Jurkat, Clone E6-1 (cell line): ENCODE measurements at places on chromosomes 11 and 22.

- DNase-seq = no peak
Measured at GRCh38 chr11:123461164-123461563, 31.1 kb downstream of the GRAMD1B start.

GRCh38 chr11:611001-611996 lies 4.5 kb downstream of the IRF7 start:
- DNase-seq = no peak

- no peak for DNase-seq
Measured at GRCh38 chr11:68263444-68264035, 8.2 kb downstream of the C11orf24 start.

- no peak for DNase-seq
Measured at GRCh38 chr11:92397221-92397755, 172.7 kb downstream of the FAT3 start.

DNA sequence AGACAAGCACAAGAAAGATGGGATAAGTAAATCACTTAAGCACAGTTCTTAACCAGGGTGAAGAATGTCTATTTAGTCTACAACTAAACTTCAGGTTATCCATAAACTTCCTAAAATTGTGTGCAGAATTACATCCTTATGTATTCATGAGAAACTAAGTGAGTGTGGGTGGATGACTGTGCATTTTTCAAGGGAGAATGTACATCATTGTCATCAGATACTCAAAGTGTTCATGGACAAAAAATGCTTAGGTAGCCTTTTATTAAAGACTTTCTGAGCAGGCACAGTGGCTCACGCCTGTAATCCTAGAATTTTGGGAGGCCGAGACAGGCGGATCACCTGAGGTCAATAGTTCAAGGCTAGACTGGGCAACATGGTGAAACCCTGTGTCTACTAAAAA lies 2023.8 kb downstream of the LRRC4C start:
- no peak for DNase-seq

GRCh38 chr11:2892215-2892966 lies 6.8 kb upstream of the CDKN1C start:
- peak; percentile 88 for DNase-seq

DNA sequence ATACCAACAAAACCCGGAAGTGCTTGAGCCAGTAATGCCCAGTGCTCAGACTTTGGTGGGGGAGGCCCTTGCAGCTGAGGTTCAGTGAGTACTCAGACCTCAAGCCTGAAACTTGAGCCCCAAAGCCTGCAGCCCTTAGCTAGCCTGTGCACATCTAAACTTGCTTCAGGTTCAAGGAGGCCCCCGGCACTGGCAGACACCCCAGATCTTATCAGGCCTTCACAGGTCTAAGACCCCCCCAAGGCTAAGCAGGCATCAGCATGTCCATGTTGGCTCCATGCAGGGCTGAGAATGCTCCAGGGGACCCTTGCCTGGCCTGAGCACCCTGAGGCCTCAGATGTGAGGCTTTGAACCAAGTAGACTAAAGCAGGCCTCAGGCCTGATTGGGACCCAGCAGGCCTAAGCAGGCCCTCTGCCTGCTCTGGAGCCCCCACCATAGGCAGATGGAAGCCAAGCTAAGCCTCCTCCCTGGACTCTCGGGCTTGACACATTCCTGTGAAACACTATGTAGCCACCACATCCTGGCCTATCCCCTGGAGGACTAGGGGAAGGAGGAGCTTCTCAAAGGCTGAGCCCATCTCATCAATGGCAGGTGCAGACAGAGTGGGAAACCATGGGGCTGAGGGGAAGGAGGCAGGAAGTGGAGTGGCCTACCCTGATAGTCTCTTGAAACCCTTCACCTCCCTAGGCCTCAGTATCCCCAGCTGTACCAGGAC lies 1.2 kb upstream of the CASTOR1 start:
- peak; percentile 90 for DNase-seq

DNA sequence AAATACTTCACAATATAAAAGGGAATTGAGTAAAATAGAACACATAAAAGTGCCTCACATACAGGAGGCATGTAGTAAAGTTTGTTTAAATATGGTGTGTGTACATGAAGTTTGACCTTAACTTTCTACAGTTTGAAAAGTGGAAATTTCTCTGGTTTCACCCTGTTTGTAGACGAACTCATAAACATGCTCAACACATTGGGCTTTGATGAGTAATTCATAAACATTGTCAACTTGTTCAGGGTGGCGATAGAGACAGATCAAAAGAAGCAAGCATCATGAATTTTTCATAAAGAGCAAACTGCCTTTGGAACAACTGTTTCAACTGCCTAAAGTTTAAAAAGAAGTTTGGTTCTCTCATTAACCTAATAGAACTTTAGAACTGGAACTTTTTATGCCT lies 9.1 kb downstream of the SLN start:
- no peak for DNase-seq

DNA sequence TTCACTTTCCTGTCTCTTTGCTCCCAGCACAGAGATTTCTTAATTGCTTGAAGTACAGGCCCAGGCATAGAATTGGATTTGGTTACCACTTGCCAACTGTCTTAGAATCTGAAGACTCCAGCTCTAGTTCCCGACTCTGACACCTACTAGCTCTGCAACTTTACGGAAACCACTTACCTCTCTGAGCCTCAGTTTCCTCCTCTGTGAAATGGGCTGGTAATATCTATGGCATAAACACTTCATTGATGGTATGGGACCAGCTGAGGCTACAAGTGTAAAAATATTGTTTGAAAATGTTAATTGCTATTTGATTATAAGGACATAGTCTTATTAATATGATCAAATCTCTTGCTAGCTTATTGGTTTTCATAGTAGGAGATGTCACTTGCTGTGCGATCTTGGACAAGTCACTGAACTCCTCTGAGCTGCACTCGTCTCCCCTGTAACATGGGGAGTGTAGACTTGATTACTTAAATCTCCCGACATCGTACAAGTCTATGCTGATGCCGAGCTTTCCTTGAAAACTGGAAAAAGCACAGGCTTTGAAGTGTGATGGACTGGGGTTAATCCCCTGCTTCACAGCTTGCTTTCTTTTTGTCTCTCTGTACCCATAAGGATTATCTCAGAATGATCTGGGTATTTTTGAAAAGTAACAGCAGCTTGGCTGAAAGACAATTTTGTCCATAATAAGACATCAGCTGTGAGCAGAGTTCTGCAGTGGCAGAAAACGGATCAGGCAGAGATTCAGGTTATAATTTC lies 11.8 kb upstream of the E2F8 start:
- DNase-seq = no peak

DNA sequence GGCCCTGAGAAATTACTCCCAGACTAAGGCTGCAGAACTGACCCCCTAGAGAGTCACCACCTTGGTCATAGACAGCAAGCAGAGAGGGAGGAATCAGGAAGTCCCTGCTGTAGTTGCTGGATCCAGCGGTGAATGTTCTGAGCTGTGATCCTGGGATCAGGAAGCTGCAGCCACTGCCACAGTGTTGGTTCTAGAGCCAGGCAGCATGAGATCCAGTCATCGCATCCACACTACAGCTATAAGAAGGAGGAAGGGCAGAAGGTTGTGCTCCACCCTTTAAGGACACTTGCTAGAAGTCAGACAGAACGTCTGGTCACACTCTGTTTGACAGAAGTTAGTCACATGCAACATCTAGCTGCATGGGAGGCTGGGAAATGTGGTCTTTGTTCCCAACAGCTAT lies 104.7 kb upstream of the OR4B1 start:
- no peak for DNase-seq

- DNase-seq = no peak
Measured at GRCh38 chr11:20477418-20478090, 90.0 kb downstream of the PRMT3 start.

GRCh38 chr11:61968758-61969390 lies 1.4 kb upstream of the FTH1 start:
- no peak for DNase-seq

- DNase-seq = peak; percentile 46
Measured at GRCh38 chr22:46399251-46400024, 63.9 kb downstream of the TRMU start.

GRCh38 chr11:66042227-66042995 lies 6.5 kb downstream of the GAL3ST3 start:
- no peak for DNase-seq

- no peak for DNase-seq
Measured at GRCh38 chr11:126653040-126653439, 297.6 kb downstream of the ST3GAL4 start.
